ENCODE measurements at places on chromosomes 7 and 10.
A peak's percentile ranks its signal among the peaks of the same experiment; 100 is the strongest.

DNA sequence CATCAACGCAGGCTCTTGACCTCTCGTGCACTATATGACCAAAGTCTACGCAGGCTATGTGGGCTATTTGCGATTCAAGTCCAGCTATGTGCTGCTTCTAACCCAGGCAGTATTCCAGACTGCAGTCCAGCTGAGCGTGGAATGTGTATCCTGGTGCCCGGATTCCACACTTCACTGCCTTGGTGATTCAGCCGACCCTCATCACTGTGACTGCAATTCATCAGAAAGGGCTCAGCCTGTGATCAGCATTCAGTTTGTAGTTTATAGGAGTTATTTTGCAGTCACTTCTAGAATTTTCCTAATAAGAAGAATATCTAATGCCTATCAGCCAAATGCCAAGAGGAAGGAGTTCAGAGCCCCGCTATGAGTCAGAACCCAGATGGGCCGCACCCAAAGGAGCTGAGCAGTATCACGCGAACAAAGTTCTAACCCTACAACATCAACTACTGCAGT lies 119.8 kb upstream of the LANCL2 start:
- DNase-seq: no peak

- no peak for DNase-seq
Observed at GRCh38 chr10:62858364-62858763, 42.2 kb upstream of the EGR2 start.

GRCh38 chr7:43196379-43196778 lies 83.9 kb downstream of the HECW1 start:
- no peak for DNase-seq

- no peak for DNase-seq
Observed at GRCh38 chr10:7541137-7542087, 125.4 kb downstream of the ITIH5 start.

DNA sequence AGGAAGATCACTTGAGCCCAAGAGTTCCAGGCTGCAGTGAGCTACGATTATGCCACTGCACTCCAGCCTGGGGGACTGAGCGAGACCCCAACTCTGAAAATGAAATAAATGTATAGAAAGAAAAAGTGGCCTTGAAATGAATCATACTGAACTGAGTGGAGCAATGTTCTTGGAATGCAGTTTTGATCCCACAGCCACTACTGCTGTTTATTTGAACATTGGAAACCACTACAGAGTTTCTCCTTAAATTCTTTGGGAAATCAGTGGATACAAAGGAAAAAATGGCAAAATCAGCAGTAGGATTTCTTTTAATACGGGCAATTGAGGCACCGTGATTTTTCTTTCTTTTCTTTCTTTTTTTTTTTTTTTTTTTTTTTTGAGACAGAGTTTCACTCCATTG lies 637.4 kb downstream of the GALNT17 start:
- no peak for DNase-seq

DNA sequence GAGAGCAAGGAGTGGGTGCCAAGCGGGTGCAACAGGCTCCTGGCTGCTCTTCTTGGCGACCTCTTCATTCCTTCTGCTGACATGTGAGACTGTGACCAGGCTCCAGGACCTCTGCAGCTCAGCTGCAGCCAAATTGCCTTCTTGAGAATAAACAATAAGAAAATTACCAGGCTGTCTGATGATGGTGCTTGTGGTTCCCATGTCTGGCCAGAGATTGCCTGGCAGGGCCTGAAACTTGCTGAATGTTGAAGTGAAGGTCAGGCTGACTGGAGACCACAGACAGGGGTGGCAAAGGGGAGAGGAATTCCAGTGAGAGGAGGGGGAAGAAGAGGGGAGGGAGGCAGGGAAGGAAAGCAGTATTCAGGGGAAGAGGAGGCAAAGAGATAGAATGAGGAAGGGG lies 497.4 kb upstream of the PODXL start:
- no peak for DNase-seq

- DNase-seq: no peak
Observed at GRCh38 chr7:21355406-21355874, 72.4 kb upstream of the SP4 start.

- no peak for DNase-seq
Observed at GRCh38 chr10:123147635-123148413, at the start of gene HMX2. TSS of gene HMX2 (plus strand) at chr10:123148136. CDS start at chr10:123148379, 243 bp downstream.

DNA sequence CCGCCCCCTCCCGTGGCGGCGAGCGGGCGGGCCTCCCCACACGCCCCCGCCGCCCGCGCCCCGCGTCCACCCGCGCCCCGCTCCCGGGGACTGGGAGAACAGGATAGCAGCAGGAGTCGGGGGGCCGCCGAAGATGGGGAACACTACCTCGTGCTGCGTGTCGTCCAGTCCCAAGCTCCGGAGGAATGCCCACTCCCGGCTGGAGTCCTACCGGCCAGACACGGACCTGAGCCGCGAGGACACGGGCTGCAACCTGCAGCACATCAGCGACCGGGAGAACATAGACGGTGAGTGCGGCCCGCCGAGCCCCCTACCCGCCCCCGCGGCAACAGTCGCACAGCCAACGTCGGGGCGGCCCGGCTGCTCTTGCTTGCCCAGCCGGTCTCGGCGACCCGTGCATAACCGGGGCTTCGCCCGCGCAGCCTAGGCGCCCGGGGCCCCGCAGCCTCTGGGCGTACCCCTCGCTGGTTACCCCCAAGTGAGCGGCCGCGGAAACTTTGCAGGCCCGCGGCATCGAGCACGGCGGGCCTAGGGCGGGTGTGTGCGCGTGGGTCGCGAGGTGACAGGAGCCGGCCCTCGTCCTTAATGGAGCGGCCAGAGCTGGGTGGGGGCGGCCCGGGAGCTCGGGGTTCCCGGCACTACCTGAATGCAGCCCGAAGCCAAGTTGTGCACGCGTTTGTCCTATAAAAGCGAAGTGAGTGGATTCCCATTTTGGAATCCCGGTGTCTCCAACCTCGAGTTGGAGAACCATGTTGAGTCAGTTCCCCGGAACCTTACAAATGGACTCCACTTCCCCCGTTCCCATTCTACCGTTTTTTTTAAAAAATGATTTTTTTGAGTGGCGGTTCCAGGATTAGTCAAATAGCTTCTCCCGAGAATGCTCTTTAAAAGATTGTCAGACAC lies 863 bp downstream of the CCNY start:
- no peak for DNase-seq

- DNase-seq: no peak
Observed at GRCh38 chr7:5694912-5695726, 86.3 kb downstream of the RNF216 start.

DNA sequence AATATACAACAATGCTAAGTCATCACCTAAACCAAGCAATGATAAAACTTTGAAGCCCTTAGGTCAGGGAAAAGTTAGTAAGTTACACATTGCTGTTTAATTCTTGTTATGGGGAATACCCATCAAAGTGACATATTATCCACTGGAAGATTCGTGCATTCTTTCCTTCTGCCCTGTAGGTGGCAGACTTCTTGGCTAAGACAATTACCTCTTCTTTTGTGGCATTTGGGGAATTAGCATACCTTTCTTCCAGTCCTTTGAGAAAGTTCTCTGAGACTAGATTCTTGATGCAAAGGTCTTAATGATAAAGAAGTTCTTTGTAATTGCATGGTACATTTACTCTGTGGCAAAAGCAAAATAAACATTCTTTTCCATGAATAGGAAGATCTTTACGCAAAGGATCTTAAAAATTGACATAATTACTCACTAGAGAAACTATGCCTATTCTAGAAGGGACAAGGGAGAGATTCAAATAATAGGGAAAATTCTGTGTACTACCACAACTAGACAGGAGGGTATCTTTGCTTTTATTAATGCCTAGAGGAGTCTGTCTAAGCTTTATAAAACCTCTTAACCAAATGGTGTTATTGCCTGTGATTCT lies 395.9 kb downstream of the GRM8 start:
- no peak for DNase-seq

- DNase-seq: no peak
Observed at GRCh38 chr7:28596245-28596935, 184.1 kb downstream of the CREB5 start.

- DNase-seq: no peak
Observed at GRCh38 chr7:41492603-41493002, 210.3 kb downstream of the INHBA start.

DNA sequence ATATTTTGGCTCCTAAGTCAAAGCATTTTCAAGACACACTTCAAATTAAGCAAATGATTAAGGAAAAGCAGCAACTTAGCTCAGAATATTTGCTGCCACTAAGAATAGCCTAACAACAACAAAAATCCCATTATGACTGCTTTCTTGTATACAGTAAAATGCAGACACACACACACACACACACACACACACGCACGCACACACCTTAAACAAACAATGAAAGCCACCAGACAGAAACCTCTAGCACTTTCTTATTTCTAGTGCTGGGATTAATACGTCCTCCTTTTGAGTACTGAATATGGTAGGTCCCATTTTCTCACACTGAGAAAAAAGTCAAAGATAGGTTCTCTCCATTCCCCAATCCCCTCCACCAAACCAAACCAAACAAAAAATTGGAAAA lies 23.4 kb upstream of the FEZF1 start:
- no peak for DNase-seq

GRCh38 chr7:31814187-31814586 lies 127.2 kb downstream of the PPP1R17 start:
- DNase-seq: no peak

DNA sequence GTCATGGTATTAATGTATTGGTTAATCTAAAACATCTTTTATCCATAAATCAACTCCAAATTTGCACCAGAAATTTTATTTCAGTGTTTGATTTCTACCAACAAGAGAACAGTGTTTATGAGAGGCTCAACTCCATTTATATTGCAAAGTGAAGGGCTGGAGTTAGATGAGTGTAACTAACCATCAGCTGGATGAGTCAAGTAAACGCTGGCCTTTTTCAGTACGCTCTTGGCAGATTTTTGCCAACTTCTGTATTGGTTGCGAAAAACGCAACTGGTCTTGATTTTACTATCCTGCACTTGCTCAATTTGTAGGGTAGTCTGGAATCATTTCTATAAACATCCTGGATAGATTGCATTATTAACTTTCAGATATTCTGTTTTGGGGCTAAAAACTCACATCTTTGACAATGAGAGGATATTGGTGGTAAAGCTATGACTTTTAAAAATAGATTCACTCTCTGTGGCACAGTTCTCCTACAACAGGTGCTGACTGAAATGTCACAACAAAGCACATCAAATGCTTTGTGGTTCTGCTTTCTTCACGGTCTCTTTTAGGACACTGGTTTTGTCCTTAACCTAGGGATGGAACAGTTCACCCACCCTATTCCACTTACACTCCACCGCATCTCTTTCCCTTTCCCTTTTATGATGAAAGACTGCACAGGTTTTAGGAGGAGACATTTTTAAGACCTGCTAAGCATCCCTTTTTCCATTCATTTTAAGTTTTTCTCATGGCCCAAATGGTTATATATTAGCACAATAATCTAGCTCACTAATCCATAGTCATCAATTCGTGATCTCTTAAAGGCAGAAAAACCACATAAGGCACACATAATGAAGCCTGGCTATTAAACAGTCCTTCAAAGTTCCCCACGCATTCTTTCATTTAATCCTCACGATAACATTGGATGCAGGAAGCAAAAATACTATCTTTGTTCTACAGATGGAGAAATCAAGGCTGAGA lies 12.8 kb downstream of the CACNA2D1 start:
- no peak for DNase-seq

DNA sequence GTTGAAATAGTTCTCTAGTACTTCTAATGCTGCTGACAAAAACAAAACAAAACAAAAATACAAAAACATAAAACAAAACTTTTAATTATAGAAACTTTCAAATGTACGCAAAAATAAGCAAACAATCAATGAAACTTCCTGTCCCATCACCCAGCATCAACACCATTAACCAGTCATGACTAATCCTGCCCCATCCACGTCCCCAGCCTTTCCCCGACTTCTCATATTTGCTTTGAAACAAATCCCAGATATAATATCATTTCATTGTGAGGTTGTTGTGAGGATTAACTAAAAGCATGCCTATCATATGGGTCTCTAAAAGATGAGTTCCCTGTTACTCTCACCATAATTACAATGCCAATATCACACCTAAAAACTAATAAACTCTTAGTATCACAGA lies 55.7 kb downstream of the CSTF2T start:
- DNase-seq: no peak

DNA sequence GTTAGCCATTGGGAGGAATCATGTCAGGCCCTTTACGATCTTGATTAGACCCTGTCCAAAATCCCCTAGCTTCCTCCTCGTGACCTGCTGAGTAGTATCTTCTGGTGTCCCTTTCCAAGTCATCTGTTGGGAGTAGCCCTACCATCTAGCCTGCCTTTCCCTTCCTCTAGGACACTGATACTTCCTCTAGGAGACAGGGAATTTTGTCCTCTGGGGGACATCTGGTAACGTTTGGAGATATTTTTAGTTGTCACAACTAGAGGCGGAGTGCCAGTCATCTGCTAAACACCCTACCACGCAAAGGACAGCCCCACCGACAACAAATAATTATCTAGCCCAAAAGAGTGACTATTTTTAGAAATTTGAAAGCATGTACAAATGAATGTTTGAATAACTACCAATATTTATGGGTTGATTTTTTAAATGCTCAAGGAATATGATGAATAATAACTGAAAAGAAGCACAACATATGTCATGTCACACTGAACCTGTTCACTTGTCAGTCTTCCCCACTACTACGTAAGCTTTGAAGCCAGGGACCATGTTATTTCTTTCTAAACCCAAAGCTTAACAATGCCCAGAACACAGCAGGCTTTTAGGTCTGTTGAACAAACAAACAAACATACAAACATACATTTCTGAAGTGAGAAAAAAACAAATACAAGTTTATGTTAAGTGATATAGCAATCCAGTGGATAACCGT lies 105.9 kb downstream of the ARHGAP12 start:
- no peak for DNase-seq

GRCh38 chr7:140176122-140176701 lies 571 bp downstream of the KDM7A start:
- DNase-seq: no peak

DNA sequence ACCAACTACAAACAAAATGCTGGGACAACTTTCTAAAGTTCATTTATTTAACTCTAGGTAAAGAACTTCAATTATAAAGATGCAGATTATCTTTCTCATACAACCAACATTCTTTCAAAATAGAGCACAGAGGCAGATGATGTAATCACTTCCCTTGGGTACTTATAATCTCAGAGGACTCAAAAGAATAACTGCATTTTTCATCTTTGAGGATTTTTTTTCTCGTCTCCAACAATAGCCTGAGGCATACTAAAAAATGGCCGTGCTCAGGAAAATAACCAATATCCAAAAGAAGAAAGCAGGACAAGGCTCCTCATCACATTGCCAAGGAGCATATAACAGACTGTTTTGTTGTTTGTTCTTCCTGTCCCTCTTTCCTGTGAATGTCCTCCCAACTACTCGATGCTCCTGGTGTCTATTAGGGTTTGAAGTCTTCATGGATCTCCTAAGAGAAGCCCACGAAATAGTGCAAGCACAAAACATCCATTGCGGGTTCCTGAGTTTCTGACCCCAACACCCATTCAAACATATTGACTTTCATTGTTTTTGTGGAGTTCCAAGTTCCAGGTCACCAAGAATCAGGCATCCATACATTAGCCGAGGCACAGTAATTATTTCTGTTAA lies 182.9 kb downstream of the SORCS1 start:
- no peak for DNase-seq

- DNase-seq: no peak
Observed at GRCh38 chr7:97418312-97418711, 300.8 kb downstream of the SDHAF3 start.

GRCh38 chr10:36779238-36779846 lies 346.1 kb upstream of the ANKRD30A start:
- DNase-seq: peak; percentile 65

Measured in kidney capillary endothelial cell (primary cell).